Stimulated activated CD4-positive, alpha-beta T cell treated with anti-CD3 and anti-CD28 coated beads, Interleukin-15, amount 100 ng/mL, for 48 hours (primary cell): ENCODE measurements at places on chromosomes 3 and 15.

DNA sequence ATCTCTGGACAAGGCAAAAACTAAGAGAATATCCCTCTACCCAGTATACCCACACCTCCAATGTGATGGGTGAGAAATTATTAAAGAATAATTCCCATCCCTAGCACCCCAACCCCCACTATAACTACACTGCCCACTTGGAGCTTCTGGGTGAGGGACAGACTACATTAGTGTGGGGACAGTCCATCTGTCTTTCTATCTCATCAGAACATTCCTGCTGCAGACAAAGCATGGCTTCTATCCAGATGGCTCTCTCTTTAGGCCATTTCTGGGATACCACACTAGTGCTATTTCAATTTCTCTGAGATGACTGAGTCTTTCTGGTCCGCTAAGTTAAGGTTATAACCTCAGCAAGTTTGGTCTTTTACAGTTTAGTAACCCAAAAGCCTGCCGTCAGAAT lies 6.6 kb downstream of the CSNK1G1 start:
- DNase-seq = no peak

GRCh38 chr3:13380971-13381370 lies 39.2 kb downstream of the NUP210 start:
- DNase-seq = no peak

- no peak for DNase-seq
Observed at GRCh38 chr3:32313723-32314473, 75.4 kb downstream of the CMTM8 start.

DNA sequence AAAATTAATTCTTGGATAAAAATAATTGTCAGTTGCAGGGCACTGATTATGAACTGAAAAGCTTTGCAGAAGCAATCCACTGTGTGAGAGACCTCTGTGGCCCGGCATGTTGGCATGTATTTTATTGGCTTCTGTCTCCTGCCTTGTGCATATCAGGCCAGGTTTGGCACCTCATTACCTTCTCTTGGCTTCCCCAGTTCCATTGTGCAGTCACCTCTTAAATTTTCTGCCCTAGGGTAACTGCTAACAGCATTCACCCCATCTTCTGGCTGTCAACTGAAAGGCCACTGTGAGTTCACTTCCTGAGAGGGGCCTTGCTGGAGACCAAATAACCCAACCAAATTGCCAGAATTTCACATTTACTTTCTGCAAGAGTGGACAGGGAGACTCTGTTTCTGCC lies 92.7 kb upstream of the RARB start:
- no peak for DNase-seq

DNA sequence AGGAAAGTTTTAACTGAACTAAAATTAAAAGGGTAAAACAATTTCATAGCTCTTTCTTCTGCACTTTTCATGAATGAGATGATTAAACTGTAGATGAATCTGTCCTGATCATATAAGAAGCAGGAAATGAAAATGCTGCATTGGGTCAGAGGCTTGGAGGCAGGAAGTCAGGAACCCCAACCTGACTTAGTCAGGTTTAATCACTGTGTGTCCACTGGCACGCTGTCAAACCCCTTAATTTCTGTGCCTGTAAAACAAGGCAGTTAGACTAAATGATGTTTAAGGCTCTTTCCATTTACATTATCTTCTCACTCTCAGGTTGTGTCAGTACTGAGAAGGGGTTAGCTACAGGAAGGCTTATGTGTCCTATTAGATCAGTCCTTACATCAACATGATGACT lies 193.3 kb upstream of the TTC14 start:
- no peak for DNase-seq

GRCh38 chr3:139374099-139374498 lies 15.3 kb downstream of the COPB2 start:
- DNase-seq = no peak

DNA sequence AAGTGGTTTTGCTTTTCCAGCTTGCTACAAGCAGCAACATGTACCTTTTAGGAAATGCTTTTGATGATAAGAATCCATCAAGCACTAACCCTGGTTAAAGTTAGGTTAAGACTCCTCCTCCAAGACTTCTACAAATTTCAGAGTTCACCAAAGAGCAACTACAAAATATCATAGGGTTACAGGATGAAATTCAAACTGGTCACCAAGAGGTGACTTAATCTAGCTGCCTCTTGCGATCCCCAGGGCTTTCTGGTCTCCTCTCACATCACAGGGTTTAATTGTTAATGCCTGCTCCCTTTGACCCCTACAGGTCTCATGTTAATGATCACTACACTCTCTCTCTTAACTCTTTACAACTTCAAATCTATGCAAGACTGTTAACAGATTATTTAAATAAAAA lies 66.5 kb downstream of the DPH6 start:
- DNase-seq = no peak

DNA sequence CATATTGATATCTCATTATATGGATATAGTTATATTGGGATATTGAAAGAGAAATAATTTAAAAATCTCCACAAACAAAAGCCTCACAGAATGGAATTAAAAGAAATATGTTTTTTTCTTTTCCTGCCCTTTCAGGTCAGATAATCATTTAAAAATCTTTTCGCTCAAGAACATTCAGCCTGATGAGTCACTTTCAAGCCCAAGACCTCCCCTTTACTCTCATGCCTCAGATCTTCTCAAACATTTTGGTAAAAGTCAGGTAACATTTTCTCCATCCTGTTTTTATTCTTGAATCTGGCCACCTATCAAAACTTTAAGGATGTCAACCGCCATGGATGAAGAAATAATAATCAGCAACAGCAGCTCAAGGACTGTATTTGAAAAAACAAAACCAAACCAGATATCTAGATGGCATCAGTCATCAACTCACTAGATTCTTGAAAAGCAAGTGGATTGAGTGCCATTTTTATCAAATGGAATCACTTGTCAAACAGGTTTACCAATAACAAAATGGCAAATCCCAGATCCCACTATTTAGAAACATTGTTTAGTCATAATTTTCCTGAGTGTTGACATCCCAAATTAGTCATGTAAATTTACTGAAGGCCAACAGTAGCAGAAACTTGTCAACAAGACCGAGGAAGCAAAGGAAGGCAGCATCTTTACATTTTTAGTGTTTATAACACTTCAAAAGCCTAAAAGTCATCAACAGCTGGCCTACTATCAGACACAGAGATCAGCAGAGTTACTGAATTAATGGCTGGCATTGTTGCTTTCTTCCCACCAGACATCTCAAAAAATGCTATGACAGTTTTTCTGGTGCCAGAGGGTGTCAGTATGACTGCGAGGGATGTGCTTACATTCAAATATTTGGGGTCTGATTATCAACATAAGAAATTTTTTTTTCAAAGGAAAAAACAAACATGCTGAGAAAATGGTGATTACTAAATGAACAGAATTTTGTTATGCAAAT lies 444.7 kb downstream of the MAGI1 start:
- DNase-seq = no peak

DNA sequence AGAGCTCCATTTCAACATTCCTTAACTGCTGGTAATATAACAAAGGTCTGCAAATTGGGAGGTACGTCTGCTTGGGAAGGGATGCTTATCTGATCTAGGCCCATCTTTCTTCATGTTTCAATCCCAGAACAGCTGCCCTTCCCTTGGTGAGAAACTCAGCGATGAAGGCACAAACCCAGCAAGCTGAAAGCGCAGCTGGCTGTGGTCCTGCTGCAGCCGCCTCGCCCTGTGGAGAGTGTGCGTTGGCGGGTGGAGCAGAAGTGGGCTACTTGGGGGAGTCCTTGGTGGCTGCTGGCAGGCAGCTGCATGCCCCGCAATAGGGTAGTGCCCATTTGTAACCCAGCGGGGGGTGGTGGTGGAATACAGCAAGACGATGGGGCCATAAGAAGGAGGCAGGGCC lies 160.6 kb upstream of the WNT5A start:
- DNase-seq = no peak

GRCh38 chr15:58616171-58616570 lies 133.3 kb downstream of the ADAM10 start:
- DNase-seq = no peak

DNA sequence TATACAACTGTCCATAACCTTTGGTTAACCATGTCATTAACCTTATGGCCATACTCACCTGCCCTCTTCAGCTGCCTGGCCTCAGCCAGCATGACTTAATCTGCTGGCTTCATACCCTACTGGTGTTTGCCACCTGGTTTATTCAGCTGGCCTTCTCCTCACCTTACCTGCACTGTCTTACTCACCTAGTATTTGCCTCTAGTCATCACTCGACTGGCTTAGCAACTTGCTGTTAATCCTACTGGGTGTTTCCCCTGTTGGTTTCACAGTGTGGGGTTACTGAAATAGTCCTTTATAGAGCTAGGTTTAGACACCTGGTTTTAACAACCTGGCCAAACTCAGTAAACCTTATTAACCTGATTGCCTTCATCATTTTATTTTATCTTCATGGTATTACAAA lies 96.4 kb downstream of the IL12A start:
- DNase-seq = no peak

DNA sequence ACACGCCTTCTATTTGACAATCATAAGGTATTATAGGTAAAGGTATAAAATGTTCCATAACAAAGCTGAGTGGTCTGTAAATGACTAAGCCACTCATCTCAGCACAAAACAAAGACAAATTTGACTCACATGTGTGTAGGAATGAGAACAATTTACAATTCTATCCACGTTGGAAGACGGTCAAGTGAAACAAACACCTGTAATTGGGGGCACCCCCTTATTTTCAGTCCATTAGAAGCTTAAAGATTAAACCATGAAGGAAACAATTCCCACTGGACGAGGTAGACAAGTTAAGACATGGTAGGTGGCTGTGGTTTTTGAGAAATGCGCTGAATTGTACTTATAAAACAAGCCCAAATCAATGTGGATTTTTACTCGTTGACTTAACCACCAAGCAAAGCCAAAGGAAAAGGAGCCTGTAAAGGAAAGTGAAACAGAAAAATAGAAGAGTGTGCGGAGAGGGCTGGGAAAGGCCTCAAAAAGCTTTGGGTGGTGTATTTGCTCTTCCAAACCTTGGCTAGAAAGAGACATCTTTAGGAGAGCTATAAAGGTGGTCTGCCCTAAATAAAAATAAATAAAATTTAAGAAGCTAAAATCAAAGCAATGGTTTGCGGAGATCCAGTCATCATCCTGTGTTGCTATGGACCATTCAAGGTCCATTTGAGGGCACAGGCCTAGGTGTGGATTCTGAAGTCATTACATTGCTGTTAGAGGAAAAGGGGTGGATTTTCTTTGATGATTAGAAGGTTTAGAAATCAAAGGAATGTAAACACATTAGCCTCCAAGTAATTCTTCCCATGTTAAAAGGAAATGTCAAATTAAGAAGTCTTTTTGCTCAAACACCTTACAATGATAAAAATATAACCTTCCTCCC lies 135.0 kb downstream of the TFG start:
- no peak for DNase-seq

DNA sequence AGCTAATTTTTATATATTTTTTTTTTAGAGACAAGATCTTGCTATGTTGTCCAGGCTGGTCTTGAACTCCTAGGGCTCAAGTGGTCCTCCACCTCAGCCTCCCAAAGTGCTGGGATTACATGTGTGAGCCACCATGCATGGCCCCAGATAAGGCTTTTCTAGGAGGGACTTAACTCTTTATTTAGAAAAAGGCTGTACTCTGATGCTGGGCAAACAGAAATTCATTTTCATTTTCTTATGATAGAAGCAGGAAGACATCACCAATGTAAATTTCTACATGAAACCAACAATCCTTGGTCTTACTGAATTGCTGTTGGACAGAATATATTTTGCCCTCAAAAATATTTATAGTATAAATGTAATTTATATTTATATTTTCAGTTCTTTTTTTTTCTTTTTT lies 9.6 kb downstream of the NIPA1 start:
- no peak for DNase-seq

DNA sequence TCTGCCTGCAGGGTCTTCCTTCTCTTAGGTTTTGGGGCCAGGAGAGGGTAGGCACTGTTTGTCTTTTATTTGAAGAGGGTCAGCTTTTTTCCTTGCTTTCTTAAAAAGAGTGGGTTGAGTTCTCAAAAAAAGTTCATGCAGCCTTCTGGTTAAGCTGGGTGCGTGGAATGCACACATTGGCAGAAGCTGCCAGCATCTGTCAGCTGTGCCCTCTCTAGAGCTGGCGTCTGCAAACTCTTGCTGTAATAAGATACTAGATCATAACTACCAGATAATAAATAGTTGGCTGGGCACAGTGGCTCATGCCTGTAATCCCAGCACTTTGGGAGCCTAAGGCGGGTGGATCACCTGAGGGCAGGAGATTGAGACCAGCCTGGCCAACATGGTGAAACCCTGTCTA lies 373.4 kb downstream of the OCA2 start:
- no peak for DNase-seq

DNA sequence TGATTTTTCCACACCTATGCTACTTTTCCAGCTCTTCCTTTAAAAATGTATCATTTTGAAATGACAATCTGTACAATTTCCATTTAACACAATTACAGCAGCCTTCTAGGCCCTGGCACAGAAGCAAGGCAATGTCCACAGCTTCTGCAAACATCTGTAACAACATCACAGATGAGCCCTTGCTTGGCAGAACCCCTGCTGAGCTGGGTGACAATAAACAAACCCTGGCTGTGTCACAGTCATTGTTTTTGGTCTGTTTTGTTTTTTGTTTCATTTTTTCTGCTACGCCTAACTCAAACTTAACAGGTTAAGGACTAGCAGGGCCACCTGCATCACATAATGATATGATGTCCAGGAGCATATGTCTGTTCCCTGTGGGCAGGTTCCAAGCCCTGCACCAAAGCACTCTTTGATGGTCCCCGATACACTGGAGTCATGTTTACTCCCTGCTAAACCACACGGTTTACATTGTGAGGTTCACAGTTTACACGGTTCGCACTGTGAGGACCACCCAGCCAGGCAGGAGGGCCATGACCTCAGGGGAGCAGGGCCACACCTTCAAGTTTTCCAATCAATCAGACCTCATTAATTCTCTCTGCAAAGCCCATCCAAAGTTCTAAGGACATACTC lies 186.8 kb upstream of the CHRNA7 start:
- DNase-seq = no peak

DNA sequence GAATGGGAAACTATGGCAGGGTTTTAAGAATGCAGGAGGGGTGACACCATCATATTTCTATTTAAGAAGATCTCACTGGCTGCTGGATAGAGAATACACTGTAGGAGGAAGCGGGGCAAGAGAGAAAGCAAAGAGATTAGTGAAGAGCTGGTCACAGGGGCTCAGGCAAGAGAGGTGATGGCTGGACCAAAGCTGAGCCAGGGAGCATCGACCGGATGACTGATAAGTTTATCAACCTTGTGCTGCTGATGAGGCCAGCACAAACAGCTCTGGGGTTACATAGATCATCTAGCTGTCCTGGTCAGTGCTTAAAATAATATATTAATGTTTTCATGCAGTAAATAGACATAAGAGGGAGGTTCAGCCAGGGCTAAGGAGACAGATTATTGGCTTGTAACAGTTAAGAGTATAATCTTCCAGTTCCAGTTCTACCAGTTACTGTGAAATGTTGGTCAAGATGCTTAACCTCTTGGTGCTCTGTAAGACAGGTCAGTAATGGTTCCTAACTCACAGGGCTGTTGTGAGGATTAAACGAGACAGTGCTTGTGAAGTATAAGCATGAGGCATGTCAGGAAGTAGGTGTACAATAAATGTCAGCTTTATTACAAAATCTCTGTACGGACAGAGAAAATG lies 201.0 kb upstream of the FEZF2 start:
- no peak for DNase-seq

GRCh38 chr15:45604326-45604725 lies 17.1 kb downstream of the BLOC1S6 start:
- no peak for DNase-seq
